NCI-H2081 treated with DMSO at 0.1 percent for 48 hours (cell line): ENCODE measurements at places on chromosomes 7 and 10.

- no peak for DNase-seq
These were observed 818.6 kb downstream of the GRID1 start for GRCh38 chr10:85548034-85548433.

DNA sequence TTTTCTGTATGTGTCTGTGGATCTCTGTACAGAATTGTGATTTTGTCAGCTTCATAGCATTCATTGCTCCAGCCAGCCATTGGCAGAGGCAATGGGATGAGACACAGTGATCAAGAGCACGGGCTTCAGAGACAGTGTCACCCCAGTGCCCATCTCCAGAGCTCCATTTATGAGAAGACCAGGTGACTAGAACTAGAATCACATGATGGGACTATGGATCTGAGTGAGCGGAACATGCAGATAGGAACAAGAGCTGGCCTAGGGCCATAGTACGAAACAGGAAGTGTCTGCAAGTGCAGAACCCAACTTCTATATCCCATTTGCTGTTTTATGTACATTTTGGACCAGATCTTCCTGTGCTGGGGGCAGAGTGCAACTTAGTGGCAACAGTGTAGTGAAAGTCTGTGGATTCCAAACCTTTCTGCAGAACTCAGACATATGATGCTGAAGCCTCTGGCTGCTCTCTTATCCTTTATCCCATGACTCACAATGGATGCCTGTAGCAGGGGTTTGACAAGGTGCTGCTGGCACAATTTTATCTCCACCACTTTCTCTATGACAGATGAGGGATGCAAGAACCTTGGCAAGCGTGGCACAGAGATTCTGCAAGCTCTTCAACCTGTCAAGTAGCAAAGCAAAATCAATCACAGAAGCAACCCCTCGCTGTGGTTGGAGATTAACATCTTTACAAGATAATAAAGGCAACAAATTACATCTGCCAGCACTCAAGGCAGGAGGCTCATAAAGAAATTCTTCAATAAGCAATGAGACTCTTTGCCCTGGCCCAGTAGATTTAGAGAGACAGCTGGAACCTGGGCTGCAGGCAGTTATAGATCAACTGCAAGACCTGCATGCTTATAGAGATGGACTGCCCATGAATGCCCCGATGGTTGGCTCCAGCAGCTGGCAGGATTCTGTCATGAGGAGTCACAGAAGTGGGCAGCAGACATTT, 681.3 kb downstream of the TNS3 start:
- DNase-seq = no peak

DNA sequence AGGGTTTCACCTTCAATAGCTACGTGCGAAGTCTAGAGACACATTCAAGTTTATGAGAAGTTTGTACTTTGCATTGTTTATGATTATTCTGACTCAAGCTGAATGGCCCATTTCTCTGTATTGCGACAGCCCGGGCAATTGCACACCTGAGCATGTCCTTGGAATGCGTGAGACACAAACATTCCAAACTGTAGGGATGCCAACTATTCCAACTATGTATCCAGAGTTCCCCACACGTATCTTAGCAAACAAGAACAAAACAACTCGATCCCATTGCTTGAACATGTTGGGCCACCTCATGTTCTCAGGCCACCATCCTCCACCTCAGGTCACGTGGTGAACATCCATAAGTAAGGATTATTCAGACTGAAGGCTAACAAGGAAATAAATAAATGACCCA, 51.4 kb upstream of the EGFR start:
- no peak for DNase-seq

DNA sequence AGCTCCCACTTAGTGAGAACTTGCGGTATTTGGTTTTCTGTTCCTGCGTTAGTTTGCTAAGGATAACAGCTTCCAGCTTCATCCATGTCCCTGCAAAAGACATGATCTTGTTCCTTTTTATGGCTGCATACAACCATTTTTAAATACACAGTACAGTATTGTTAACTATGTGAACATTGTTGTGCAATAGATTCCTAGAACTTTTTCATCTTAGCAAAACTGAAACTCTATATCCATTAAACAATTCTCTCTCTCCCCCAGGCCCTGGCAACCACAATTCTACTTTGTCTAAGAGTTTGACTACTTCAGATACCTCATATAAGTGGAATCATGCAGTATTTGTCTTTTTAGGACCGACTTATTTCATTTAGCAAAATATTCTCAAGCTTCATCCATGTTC, 72.4 kb upstream of the CAPZA2 start:
- DNase-seq = no peak

DNA sequence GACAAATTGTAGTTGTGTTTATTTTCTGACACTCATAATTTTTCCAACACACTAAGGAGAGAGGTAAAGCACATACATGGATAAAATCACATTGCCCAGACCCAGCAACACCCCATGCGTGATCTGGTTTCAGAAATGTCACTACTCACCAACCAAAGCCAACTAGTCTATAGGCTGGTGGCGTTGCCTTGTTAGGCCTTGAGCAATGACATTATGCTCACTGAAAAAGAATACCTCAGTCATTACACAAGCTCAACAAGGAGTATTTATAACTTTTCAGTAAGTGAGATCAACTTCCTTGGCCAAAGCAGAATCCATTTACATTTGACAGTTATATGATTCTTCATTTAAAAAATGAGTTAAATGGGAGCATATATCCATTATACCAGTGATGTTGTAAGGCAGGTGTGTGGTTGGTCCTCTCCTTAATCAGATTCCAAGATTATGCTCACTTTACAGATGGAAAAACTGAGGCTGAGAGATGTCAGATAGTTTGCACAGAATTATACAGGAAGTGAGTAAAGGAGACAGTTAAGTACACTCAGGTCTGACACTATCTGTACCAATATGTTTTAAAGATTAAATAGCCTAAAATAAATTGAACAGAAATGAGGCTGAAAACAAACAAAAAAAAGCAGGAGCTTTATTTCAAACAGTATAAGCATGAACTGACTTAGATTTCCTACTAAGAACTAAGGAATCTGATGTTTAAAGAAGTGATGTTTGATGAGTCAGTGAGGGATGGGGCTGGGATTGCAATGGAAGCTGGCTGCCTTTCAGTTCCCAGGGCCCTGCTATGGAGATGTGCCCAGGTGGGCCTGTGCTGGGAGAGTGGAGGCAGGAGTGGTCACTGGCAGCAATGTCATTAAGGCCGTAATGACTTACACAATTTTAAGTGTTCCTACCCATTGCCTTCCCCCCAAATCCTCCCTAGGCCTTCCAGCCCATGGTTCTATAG, 118.3 kb downstream of the RAPGEF5 start:
- DNase-seq = no peak

GRCh38 chr7:42452356-42452755, 215.3 kb upstream of the GLI3 start:
- DNase-seq = no peak

GRCh38 chr7:42046483-42046882, 190.5 kb downstream of the GLI3 start:
- no peak for DNase-seq

- no peak for DNase-seq
These were observed 104.1 kb downstream of the AOAH start for GRCh38 chr7:36620166-36620708.

DNA sequence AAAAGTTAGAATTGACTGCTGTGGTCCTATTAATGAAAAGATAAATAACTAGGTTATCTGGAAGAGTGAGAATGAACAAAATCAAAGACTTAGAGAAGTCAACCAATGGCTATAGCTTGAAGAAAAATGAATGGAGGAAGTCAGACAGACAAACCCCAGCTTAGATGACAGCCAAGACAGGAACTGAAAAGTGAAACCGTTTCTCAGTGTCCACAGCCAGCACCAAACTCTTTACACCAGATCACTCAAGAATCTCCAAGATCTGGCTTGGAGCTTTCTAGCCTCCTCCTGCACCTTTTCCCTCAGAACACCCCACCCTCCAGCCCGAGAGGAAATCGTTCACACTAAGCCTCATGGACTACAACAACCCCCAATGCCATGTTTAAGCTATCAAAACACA, 167.0 kb downstream of the SFMBT2 start:
- no peak for DNase-seq

DNA sequence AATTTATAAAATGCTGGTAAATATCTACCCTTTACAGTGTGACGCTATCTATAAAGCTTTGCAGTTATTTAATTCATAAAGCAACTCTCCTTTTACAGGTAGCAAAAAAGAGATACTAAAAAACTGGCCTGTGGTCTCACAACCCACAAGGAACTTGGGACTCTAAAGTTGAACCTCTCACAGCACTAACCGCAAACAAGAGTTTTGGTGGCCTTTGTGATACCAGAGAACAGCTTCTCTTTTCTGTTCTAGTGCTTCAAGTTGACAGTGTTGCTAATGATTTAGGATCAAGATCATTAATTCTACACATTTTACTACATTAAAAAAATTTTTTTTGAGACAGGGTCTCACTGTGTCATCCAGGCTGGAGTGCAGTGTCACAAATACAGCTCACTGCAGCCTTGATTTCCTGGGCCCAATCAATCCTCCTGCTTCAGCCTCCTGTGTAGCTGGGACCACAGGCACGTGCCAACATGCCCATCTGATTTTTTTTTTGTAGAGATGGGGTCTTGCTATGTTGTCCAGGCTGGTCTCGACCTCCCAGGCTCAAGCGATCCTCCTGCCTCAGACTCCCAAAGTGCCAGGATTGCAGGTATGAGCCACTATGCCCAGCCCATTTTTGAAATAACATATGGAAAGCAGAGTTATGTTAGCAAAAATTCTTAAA, 56.0 kb upstream of the ST8SIA6 start:
- DNase-seq = no peak

GRCh38 chr10:67606572-67606971, 89.4 kb downstream of the CTNNA3 start:
- no peak for DNase-seq
